ENCODE measurements at places on chromosomes 3 and 15.

DNA sequence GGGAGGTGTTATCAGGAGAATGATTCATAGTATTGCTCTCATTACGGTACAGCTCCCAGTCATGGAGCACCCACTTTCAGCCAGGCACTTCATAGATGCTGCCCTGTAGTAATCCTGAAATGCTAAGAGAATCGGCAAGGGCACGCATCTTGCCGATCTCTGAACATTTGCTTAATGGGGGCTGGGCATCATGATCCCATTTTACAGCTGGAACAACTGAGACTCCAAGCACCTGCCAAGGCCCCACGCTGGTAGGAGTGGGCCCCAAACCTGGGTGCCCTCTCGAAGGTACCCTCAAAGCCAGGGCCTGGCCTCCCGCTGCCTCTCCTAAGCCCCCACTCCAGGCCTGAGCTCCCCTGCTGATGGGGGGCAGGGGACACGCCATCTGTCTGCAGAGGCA, 47.3 kb downstream of the RPN1 start:
- no peak for DNase-seq

DNA sequence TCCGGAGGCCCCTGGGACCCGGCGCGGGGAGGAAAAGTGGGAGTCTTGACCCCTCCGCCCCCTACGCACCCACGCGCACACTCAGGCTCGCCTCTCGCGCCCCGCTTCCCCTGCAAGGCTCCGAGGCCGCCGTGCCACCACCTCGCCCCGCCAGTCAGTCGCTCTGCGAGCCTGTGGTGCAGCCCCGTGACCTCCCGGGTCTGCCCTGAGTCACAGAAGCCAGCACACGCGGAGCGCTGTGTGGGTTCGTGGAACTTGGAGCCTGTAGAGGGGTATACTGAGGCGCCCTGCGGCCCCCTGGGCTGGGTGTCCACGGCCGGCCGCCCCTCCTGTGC, 380 bp upstream of the ALS2CL start:
- DNase-seq: peak; percentile 18

DNA sequence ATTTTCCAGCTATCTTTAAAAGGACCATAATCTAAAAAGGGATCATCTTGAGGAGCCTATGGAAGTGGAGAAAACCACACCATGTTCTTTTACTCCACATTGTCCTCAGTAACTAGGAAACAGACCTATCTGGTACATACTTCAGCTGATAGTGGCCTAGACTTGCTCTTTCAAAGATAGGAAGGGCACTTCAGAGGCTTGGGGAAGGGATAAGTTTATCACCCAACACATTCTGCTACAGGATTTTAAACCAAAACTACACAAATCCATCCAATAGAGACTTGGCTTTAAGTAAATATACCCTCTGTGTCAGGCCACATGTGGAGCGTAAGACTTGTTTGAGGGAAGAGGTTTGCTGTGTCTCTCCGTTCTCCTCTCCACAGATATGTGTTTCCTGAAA, 35.4 kb downstream of the CP start:
- DNase-seq: no peak

- no peak for DNase-seq
These were observed 167.0 kb downstream of the EBLN2 start for GRCh38 chr3:73228437-73228836.

- no peak for DNase-seq
These were observed 241.4 kb downstream of the ISL2 start for GRCh38 chr15:76577879-76578512.

GRCh38 chr3:187994221-187995042, 159.5 kb upstream of the LPP start:
- DNase-seq: no peak

- DNase-seq: peak; percentile 69
These were observed 6.4 kb upstream of the ANKDD1A start for GRCh38 chr15:64905119-64905831.

- DNase-seq: no peak
These were observed 123.4 kb upstream of the MB21D2 start for GRCh38 chr3:193040836-193041672.

GRCh38 chr3:19522305-19522704, 374.0 kb downstream of the KCNH8 start:
- no peak for DNase-seq

DNA sequence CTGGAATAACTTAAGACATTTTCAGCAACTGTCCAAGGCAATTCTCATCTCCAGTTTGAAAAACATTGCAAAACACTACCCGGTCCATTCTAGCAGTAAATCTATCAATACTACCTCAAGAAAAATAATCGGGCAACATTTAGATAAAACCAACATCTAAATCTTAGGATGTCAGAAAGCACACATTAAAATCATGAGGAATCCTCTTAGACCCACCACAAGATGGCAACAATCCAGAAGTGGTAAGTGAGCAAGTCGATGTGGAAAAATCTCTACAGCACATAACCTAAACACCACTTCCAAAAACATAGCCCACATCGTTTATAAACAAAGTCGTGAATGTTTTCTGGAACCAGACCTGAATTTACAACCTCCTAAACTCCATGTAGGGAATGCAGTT, 5.7 kb downstream of the PLCH1 start:
- no peak for DNase-seq

- no peak for DNase-seq
These were observed 34.7 kb upstream of the CTDSPL start for GRCh38 chr3:37826933-37827332.

DNA sequence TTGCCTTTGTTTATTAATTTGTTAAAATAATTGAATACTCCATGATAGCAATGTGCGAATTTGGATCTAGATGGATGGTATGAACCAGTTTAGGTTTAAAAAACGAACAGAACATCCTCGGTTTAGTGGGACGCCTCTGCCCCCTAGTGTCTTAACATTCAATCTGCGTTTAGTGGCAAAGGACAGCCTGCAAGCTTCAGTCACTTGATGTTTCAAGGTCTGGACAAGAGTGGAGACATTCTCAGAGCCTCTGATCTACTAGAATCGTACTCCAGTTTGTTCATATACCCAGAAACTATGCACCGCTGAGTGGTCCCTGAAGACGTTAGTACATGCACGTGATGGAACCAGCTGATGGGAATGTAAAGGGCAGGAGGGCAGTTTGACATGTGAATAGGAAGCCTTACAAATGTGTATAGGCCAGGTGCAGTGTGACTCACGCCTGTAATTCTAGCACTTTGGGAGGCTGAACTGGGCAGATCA, 17.8 kb upstream of the ATP13A4 start:
- DNase-seq: no peak

DNA sequence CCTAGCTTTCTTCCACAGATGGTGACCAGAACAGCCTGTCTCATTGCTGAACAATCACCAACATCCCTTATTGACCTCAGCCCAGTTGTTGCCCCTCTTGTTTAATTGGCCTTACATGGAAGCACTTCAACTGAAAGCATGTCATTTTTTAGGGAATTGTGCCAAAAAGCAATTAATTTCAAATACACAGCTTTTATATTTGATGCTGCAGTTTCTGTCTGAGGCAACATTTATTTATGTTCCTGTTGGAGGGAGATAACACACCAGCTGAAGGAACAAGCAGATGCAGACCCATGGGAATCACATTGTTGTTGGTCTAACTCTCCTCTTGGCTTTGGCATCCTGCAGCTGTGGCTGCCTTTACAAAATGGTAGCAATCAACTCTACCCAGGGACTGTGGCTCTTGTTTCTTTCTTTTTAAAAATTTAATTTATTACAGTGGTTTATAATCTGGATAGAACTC, 498.1 kb upstream of the RGMA start:
- no peak for DNase-seq

GRCh38 chr3:94373456-94373855, 310.6 kb downstream of the NSUN3 start:
- DNase-seq: no peak

- no peak for DNase-seq
These were observed 12.8 kb upstream of the WDR49 start for GRCh38 chr3:167666563-167666962.

- peak; percentile 20 for DNase-seq
These were observed 3.6 kb downstream of the TAGLN3 start for GRCh38 chr3:112002096-112002971.

- DNase-seq: peak; percentile 44
These were observed at the start of gene GCSAM for GRCh38 chr3:112132975-112133448. GCSAM (minus strand) TSS chr3:112133248; CDS start chr3:112133120, 128 bp downstream.

DNA sequence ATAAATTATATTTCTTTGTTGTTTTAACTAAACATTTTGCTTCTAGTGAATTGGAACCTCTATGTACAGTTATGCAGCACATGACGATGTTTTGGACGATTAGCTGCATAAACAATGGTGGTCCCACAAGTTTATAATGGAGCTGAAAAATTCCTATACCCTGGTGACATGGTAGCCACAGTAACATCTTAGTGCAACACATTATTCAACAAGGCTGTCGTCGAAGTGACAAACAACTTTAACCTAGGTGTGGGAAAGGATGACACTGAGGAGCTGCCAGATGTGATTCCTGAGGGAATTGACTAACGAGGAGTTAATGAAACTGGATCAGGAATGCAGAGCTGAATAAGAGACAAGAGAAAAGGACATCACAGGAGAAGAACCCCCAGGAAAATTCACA, 588.9 kb upstream of the EPHA6 start:
- no peak for DNase-seq

DNA sequence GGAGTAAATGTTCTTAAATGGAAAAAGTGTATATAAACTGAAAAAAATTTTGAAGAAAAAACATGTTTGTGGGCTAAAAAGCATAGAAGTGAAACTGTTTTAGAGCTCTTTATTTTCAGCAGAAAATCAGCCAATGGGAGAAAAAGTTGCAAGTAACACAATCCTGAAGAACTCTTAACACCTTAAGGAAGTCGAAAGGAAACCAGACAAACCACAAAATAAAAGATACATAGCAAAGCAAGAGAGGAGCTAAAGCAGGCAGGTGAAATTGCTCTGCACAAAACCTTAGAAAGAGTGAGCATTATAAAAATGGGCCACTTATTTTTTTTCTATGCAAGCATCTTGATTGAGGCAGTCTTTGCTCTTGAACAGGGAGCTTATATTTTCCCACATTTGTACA, 300.5 kb downstream of the RAP2B start:
- DNase-seq: no peak

DNA sequence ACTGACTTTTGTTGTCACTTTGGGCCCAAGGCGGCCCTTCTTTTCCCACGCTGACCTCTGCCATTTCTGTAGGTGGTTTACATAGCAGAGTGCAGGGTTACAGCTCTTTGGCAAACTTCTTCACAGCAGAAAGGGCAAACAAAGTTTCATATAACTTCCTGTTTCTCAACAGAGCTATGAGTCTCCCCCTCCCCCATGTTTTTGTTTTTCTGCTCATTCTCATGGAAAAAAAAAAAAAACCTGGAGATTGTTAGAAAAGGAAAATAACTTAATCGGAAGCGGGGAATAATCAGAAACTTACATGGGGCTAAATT, 342.0 kb upstream of the NR2F2 start:
- no peak for DNase-seq

DNA sequence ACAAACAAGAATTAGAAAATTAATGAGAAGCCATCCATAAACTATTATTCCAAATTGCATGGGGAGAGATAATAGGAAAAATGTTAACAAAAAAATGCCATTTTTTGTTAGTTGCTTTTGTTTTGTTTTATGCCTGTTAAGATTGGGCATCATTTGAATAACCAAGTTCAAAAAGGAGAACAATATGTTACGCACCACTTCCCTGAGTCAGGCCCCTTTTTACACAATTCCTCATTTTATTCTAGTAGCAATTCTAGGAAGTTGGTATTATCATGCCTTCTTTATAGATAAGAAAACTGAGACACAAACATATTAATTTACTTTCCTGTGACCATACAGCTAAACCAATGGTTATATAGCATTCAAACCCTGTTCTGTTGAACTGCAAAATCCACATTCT, 736.9 kb upstream of the CCDC54 start:
- DNase-seq: no peak

DNA sequence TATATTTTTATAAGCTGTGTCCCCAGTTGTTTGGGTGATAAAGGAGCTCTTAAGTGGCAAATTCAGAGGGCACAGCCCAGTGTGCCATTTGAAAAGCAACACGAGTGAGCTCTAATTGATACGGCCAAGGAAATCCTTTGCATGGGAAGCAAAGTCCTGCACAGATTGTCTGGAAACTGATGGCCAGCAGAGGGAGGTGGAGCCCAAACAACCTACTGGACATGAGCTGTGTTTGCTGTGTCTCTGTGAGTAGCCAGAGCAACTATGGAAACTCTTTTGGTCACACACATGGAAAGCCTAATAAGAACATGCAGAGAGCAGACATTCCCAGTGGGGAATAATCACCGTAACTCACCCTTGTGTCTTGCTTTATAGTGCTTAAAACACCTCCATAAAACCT, 24.4 kb downstream of the ONECUT1 start:
- DNase-seq: no peak

GRCh38 chr15:73897441-73898261, 24.3 kb downstream of the TBC1D21 start:
- peak; percentile 35 for DNase-seq

DNA sequence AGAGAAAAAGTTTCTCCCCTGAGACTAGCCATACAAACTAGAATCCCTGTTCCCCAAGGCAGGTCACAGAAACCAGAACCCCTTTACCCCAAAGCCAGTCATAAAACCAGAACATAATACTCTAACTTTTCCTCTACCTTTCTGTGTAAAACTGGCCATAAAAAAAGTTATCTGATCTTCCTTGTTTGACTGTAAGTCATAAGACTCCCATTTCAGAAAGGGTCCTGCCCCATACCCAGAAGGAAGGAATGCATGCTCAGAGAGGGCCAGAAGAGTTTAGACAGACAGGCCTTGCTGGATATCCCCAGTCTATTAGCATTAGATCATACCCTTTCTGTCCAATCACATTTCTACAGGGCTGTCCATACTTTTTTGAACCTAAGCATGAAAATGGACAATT, 27.2 kb downstream of the SCN11A start:
- no peak for DNase-seq

DNA sequence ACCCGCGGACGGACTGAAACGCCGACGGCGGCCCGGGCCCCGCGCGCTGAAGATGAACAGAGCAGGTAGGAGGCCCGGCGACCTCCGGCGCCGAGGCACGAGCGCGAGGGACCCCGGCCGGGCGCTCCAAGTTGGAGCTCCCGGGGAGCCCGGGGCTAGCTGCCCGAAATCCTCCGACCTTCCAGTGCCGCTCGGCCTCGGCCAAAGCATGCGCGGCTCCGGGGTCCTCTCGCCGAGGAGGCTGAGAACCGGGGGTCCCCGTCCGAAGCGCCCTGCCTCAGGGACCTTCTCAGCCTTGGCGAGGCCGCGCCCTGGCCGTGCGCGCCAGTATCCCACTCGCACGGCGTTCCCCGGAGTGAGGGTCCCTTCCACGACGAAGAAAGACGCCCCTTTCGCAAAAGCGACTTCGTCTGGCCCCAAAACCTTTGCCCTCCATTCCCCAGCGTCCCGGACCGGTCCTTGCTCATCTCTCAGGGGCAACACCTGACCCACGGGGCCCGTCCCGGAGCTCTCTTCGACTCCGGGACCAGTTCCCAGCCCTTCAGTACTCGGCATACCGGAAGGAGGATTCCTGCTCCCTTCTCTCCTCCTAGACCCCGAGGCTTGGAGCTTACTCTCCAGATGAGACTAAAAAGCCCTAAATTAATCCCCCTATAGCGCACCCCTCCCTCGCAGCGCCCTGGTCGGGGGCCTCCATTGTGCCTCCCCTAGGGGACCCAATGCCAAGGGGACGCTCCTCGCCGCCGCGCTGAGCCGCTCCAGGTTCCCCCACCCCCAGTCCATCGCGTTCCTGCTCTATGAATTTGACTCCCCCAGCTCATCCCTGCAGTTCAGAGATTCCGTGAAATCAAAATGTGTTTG, 7.7 kb upstream of the FGD5 start:
- DNase-seq: no peak
